ENCODE measurements at places on chromosomes 3 and 15.

DNA sequence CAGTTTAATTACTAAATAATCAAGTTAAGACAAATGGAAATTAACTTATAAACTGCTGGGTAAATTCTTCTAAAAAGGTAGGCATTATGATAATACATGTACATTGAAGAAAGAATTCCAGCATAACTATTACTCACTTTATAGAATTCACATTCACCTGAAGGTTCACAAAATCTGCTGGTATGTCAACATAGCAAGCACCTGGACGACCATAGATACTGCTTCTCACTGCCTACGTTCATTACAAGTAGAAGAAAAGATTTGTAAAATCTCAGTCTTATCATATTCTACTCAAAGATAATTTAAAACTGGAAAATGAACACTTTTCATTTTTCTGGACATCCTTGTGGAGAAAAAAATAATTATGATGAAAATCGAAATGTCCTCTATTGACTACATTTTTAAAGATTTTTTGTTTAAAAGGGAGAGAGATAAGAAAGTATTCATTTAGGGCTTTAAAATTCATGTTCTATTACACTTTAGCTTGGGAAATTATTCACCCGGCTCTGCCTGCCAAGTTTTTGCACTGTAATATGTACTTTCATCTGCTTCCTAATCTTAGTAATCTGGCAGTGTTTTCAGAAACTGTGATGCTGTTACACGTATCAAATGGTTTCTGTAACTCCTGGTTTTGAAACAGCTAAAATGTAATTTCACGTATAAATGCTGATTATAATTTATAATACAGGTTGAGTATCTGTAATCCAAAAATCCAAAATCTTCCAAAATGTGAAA is 16.1 kb downstream of the HACL1 start:
- peak; percentile 34 for DNase-seq

- no peak for DNase-seq
Observed at GRCh38 chr3:152255290-152255689, 13.4 kb upstream of the MBNL1 start.

- DNase-seq, result peak; percentile 61
Observed at GRCh38 chr3:149180057-149180573, 41.5 kb downstream of the CP start.

DNA sequence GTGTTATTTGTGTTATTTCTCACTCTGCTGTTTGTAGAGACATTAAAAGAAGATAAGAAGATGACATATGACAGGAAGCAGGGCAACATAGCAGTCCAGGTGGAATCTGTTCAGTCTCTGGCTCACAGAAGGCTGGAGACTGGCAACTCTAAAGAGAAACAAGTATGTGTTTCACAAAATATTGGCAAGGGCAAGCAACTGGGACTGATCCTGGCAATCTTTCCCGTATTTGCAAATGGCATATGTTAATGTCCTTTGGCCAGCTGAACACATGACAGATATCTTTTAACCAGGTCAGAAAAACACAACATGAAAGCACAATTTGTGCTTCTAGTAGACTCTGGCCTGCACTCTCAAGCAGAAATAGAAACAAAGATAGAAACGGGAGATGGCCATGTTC is 1354.1 kb upstream of the EPHA6 start:
- peak; percentile 99 for DNase-seq

GRCh38 chr3:67559029-67559605 is 95.3 kb downstream of the SUCLG2 start:
- no peak for DNase-seq

GRCh38 chr3:132286035-132286434 is 31.2 kb upstream of the ACP3 start:
- DNase-seq, result no peak

- DNase-seq, result no peak
Observed at GRCh38 chr15:32856753-32857152, 138.9 kb downstream of the GREM1 start.

DNA sequence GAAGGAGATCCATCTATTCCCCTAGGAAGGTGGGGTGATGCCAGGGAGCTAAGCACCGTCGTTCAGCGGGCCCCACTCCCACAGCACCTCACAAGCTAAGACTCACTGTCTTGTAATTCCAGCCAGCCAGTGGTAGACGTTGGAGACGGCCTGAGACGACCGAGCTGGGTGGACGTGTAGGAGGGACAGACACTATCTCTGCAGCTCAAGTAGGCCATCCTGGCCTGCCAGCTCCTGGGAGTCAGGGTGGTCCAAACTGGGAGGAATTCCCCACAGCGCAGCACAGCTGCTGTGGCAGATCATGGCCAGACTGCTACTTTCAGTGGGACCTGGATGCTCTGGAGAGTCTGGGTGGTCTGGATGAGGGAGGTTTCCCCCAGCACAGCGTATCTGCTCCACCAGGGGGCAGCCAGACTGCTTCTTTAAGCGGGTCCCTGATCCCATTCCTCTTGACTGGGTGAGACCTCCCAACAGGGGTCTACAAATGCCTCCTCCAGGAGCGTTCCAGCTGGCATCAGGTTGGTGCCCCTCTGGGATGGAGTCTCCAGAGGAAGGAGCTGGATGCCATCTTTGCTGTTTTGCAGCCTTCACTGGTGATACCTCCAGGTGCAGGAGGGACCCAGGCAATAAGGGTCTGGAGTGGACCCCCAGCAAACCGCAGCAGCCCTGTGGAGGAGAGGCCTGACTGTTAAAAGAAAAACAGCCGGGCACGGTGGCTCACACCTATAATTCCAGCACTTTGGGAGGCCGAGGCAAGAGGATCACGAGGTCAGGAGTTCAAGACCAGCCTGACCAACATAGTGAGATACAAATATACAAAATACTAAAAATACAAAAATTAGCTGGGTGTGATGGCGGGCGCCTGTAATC is 27.6 kb downstream of the GNB5 start:
- no peak for DNase-seq

- DNase-seq, result no peak
Observed at GRCh38 chr3:172272698-172273097, 175.6 kb downstream of the GHSR start.

DNA sequence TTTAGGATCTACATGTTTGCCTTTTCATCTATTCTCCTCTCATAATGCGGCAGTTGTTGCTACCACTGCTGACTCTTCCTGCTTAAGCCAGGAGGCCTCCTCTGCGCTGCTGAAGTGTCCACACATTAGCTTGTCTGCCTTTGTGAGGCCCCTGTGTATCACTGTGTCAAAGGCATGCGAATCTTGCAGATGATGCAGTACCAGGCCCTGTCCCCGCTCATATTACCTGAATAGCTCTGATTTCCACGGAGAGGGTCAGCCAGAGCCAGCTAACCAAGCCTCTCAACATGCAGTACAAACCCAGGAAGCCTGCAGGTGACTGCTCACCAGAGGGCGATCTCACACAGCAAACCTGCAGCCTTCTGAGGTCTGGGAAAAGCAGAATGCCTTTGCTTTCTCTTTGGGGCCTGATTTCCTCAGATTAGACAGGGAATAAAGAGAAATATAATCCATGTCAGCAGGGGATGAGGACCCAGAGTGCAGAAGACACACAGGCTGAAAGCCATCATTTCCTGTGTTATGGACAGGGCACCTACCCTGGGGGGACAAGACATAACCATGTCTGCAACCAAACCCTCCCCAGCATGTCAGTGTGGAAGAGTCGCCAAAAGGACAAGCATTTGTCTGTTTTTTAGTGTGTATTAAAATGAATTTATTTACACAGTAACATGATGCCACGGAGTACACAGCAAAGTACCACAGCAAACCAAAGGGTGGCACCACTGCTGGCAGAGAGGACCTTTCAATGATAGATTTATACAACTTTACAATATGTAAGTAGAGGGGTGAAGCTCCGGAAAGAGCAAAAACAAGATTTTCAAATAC is 36.8 kb upstream of the TSPAN3 start:
- peak; percentile 82 for DNase-seq

DNA sequence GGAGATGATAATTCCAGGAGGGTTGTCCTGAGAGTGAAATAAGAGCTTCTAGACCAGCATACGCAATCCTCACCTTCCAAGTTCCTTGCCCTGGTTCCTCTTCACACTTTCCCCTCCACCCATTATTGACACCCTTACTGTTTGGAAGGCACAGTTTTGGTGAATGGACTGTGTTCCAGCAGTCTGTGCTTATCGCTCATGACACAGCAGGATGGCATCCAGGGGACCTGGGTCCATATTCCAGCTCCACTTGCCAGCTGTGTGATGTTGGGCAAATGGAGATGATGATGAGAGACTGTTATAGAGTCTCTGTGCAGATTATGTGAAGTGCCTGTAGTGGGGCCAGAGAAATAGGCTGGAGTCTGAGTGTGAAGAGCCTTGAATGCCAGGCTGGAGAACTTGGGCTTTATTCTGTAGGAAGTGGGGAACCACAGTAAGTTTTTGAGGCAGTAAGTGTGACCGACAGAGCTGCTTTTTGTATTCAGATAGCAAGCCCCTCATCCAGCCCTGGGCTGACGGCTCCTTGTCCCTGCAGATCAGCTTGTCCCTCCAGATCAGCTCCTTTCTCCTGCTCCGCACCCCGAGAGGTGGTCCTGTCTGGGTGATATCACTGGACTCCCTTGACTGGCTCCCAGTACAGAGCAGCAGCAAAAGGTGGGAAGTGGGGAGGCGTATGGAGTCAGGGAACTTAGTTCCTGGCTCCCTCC is 8.1 kb downstream of the KBTBD13 start:
- DNase-seq, result no peak

GRCh38 chr15:34318277-34319079 is 19.1 kb downstream of the SLC12A6 start:
- DNase-seq, result no peak

GRCh38 chr3:159080821-159081220 is 279.0 kb downstream of the MFSD1 start:
- DNase-seq, result no peak

GRCh38 chr3:184188080-184188479 is 2.1 kb downstream of the ABCF3 start:
- peak; percentile 22 for DNase-seq

Measured in cerebellar cortex (tissue), 1 donor.